Ureter (tissue), 1 donor: ENCODE measurements at places on chromosomes 13 and 19. TPM values are rescaled to one million over a fixed set of nuclear protein-coding genes. Genes with fewer than 3 reads are reported as not detected.

Gene CCDC8
- total RNA-seq: 10.7 TPM

Gene FOSB
- total RNA-seq: 1.5 TPM

Gene KCNN4
- total RNA-seq: 69.2 TPM

Gene CFAP97D2
- total RNA-seq: not detected

Gene POLR2E
- total RNA-seq: 138 TPM

Gene TYROBP
- total RNA-seq: 18.7 TPM

Gene WTIP
- 14.9 TPM for total RNA-seq

Gene MYBPC2
- 0.52 TPM for total RNA-seq

Gene ZNF66
- 62.5 TPM for total RNA-seq

Gene ZNF571
- total RNA-seq: 7.1 TPM

Gene NLRP4
- not detected for total RNA-seq

Gene ZIC5
- total RNA-seq: not detected

Gene ANGPTL4
- 13.2 TPM for total RNA-seq

Gene SYT3
- total RNA-seq: 0.96 TPM

Gene PSG1
- not detected for total RNA-seq

Gene LILRA6
- 1.6 TPM for total RNA-seq

Gene CEACAM8
- total RNA-seq: not detected

Gene TMPRSS9
- not detected for total RNA-seq

Gene CHERP
- 56.9 TPM for total RNA-seq

Gene ZNF470
- total RNA-seq: 5.8 TPM

Gene ZNF155
- 9.1 TPM for total RNA-seq

Gene ZNF324B
- 8.1 TPM for total RNA-seq

Gene ZNF729
- total RNA-seq: not detected

Gene ZNF556
- total RNA-seq: not detected

Gene RUBCNL
- total RNA-seq: 4.2 TPM

Gene GIPR
- 2.8 TPM for total RNA-seq

Gene LGALS4
- total RNA-seq: 9.2 TPM

Gene IGFL3
- total RNA-seq: not detected

Gene ZNF471
- 10.6 TPM for total RNA-seq

Gene TRPM4
- total RNA-seq: 110 TPM

Gene PSPN
- 1.1 TPM for total RNA-seq

Gene TMIGD2
- total RNA-seq: 1.2 TPM

Gene GJB6
- total RNA-seq: 17.3 TPM

Gene SOHLH2
- 9.7 TPM for total RNA-seq

Gene FCER2
- total RNA-seq: not detected

Gene C19orf38
- 0.99 TPM for total RNA-seq
